Spinal cord (tissue), 10 donors: ENCODE measurements at places on chromosomes 6 and 20. TPM values are rescaled to one million over a fixed set of nuclear protein-coding genes. Genes with fewer than 3 reads are reported as not detected.

GRCh38 chr6:111748231-111748647 is 125.0 kb downstream of the FYN start:
- no peak for DNase-seq
- peaks cover 21% of the 10 kb centered on the region for H3K4me1 ChIP-seq
- H3K4me3 ChIP-seq: no peak overlapping the region
- H3K27me3 ChIP-seq: no peaks in the 10 kb centered on the region
- H3K36me3 ChIP-seq: no peaks in the 10 kb centered on the region
- H3K27ac ChIP-seq: peak overlapping the region; percentile 49

DNA sequence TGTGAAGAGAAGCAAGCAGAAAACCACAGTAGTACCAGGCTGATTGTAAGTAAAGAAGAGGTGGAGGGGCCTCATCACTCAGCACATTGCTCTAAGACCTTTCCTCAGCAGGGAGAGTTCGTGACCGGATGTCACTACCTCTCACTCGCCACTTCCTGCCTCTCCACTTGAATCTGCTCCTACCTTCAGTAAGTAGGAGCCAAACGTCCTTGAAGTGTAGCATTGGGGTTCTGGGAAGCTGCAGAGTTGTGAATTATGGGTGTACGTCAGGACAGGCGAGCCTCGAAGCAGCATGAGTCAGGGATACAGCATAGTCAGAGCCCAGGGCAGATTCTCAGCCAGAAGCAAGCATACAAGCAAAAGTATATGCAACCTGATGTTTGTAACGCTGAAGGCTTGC is 224.9 kb downstream of the PHACTR1 start:
- H3K27me3 ChIP-seq: no peaks in the 10 kb centered on the region
- H3K27ac ChIP-seq: no peak overlapping the region
- H3K4me3 ChIP-seq: no peak overlapping the region
- H3K4me1 ChIP-seq: no peaks in the 10 kb centered on the region

GRCh38 chr6:6366803-6367202 is 46.3 kb upstream of the F13A1 start:
- no peak overlapping the region for H3K27ac ChIP-seq
- no peaks in the 10 kb centered on the region for H3K27me3 ChIP-seq
- H3K4me3 ChIP-seq: no peak overlapping the region
- DNase-seq: peak; percentile 46

- DNase-seq: no peak
- no peak overlapping the region for H3K27ac ChIP-seq
- no peaks in the 10 kb centered on the region for H3K4me1 ChIP-seq
- no peak overlapping the region for H3K4me3 ChIP-seq
- H3K27me3 ChIP-seq: peaks cover 8% of the 10 kb centered on the region
- H3K36me3 ChIP-seq: no peaks in the 10 kb centered on the region
These were observed 163.6 kb downstream of the SLC16A10 start for GRCh38 chr6:111250791-111251354.

DNA sequence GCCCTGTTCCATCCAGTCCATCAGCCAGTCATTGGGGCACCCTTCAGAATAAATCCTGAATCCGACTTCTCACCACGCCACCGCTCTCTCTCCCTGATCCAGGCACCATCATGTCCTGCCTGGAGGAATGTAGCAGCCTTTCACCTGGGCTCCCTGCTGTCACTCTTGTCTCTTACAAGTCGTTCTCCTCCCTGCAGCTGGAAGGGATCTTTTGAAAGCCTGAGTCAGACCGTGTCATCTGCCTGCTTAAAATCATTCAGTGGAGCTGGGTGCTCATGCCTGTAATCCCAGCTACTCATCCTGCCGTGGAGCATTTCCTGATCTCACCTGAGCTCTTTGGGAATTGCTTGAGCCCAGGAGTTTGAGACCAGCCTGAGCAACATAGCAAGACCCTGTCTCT is 19.2 kb upstream of the KCNG1 start:
- peaks cover 10% of the 10 kb centered on the region for H3K4me1 ChIP-seq
- peaks cover 2% of the 10 kb centered on the region for H3K27me3 ChIP-seq
- no peaks in the 10 kb centered on the region for H3K36me3 ChIP-seq
- no peak overlapping the region for H3K27ac ChIP-seq

PRKN gene
- total RNA-seq: 7.9 TPM

FAM217A gene
- total RNA-seq: not detected

ORC3 gene
- 43.7 TPM for total RNA-seq
